BJ (cell line): ENCODE measurements at places on chromosomes 2 and 18.

- DNase-seq = no peak
Measured at GRCh38 chr18:74497324-74497676, 1.1 kb downstream of the CNDP2 start.

DNA sequence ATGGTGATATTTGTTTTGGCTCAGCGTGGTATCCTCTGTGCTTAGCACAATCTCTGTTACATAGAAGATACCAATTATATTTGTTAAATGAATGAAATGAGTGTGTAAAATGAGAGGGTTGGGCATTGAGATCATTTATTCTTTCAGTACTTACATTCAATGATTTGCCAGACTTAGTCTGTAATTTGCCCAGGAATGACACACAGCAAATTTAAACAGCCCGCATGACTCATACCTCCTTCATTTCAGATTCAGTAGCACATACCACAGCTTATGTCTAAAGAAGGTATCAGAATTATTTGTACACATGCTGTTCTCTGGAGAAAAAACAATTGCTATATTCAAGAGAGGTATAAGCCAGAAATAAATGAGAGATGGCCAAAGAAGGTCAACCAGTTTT is 37.0 kb downstream of the KLHL14 start:
- no peak for DNase-seq

DNA sequence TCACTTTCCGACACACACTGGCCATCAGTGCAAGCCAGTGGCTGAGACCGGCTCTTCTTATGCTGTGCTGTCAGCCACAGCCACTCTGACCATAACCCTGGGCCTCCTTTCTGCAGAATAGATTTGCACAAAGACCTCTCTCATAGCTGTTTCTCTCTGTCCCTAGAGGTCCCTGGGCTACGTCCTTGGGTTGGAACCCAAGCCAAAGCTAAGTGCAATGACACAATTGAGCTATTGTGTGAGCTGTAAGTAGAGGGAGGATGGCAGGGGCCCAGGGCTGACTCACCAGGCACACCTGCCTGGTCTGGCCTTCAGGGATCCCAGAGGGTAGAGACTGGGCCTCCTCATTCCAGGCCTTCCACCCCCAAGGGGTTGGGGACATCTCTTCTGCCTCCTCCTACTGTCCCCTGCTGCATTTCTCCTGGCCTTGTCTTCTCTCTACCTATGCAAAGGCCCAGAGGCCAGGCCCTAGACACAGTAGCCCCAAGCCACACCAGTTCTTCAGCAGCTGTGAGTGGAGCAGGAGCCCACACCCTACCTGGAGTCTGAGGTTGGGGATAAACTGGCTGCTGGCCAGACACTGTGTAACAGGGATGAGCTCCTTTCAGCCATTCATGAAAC is 174.6 kb downstream of the NCK2 start:
- DNase-seq = no peak

GRCh38 chr2:160303076-160303475 is 103.0 kb upstream of the ITGB6 start:
- no peak for DNase-seq

- no peak for DNase-seq
Measured at GRCh38 chr2:8403876-8404275, 278.0 kb upstream of the ID2 start.
